Jurkat, Clone E6-1 (cell line): ENCODE measurements at places on chromosomes 3 and 15.

DNA sequence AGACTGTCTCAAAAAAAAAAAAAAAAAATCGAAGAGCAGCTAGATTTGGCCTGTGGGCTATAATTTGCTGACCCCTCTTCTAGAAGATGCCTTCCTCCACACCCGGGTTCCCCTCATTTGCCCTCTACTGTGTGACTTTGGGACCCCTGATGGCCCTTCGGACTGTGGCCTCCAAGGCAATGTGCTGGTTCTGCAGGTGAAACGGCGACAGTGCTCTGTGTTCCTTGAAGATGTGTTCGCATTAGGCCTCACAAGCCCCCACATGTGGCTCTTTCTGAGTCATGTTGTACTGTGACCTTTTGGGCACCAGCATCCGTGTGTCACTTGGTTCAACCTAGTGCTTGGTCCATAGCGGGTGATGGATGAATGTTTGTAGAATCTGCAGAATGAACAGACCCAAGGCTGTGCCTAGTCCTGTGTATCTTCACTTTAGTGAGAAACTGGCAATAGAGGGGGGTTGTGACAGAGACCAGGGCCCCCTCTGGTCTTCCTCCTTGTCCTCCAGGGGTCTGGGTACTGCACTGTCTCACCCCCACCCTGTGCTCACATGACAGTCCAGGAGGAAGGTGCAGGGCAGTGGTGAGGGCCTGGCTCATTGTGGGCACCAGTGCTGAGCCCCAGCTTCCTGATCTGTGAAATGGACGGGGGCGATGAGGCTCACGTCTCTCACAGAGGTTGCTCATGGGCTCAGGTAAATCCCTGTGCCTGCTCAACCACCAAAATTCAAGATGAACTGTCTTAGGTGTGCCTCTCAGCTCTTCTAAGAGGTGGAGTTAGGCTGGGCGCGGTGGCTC lies 22.7 kb downstream of the GOLGA6L2 start:
- DNase-seq, result no peak

GRCh38 chr15:73956743-73957135 lies 30.5 kb downstream of the LOXL1 start:
- DNase-seq, result no peak

- no peak for DNase-seq
Measured at GRCh38 chr3:182385356-182385755, 407.9 kb upstream of the ATP11B start.

- DNase-seq, result no peak
Measured at GRCh38 chr3:110562621-110563020, 509.0 kb upstream of the NECTIN3 start.

- DNase-seq, result no peak
Measured at GRCh38 chr15:85542895-85543331, 162.5 kb downstream of the AKAP13 start.

DNA sequence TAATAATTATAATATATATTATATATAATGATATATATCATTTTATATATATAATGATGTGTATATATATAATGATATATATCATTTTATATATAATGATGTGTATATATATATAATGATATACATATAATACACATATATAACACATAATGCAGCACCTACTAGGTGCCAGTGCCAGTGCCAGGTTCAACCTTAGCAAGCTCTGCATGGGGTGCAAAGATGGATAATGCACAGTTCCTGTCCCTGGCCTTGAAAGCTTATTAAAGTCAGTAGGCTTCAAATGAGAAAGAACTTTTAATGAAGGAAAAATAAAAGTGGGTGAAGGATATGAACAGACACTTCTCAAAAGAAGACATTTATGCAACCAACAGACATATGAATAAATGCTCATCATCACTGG lies 192.7 kb upstream of the SLC2A2 start:
- no peak for DNase-seq

DNA sequence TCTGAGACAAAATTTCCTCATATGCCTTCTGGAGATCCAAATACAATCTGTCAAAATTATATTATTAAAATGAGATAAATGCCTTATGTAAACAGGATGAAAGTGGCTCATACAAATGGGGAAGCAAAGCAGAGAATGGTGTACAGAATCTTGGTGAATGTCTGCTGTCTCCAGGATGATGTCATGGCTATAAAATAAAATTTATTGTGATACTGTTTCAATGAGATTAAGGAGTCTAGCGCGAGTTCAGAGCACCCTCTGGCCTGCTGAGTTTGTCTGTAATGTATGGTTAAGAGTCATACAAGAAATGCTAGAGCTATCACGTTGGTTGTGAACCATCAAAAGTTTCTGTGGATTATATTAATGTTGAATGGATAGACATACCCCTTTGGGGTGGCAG lies 359.7 kb downstream of the EFHB start:
- DNase-seq, result no peak
